ENCODE measurements at places on chromosomes 1 and 21.
A peak's percentile ranks its signal among the peaks of the same experiment; 100 is the strongest.

GRCh38 chr1:81484284-81484683 lies 316.4 kb upstream of the ADGRL2 start:
- H3K36me3 ChIP-seq = no peaks in the 10 kb centered on the region
- H3K4me1 ChIP-seq = no peaks in the 10 kb centered on the region
- no peak for DNase-seq
- H3K27me3 ChIP-seq = no peaks in the 10 kb centered on the region
- no peak overlapping the region for H3K4me3 ChIP-seq

GRCh38 chr1:25944986-25945385 lies 38.8 kb upstream of the STMN1 start:
- H3K4me3 ChIP-seq = no peak overlapping the region
- H3K27me3 ChIP-seq = no peaks in the 10 kb centered on the region
- no peak overlapping the region for H3K27ac ChIP-seq

GRCh38 chr1:109466452-109467300 lies at the start of gene SYPL2:
Gene SYPL2 (plus strand): TSS chr1:109466546. CDS start chr1:109466844, 298 bp downstream.
- no peaks in the 10 kb centered on the region for H3K27me3 ChIP-seq
- peak within 1 kb of the TSS; percentile 50 for H3K4me3 ChIP-seq
- peak within 1 kb of the TSS; percentile 83 for H3K27ac ChIP-seq
- H3K36me3 ChIP-seq = no peaks in the 10 kb centered on the region
- DNase-seq = peak; percentile 71
- H3K4me1 ChIP-seq = no peaks in the 10 kb centered on the region

DNA sequence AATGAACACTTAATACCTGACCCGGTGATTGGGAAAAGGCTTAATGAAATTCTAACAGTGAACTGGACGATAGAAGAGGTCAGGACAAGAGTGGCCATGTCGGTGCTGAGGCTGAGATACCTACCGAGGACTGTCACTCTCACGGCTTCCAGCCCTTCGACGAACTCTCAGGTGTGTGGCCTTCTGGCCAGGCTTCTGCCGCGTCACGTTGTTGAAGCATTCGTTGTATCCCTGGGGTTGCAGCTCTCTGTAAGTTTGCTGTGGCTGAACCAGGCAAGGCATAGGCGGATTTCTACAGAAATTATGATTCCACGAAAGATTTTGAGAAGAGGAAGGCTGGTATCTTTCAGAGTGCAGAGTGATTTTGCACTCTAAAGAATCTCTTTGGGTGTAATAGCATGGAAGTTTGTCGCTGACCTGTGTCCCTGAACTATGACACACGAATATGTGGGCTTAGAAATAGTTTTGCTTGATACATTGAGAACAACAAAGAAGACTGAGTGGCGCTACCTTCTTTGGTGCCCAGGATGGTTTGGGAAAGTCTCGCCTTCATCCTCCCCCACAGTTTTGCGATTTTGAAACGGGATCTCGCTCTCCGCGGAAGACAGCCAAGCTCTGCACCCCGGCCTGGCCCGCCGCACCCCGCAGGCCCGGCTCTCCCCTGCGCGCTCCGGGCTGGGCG lies 403 bp upstream of the EPHX4 start:
- H3K36me3 ChIP-seq = no peaks in the 10 kb centered on the region
- H3K27ac ChIP-seq = no peak overlapping the region
- no peaks in the 10 kb centered on the region for H3K4me1 ChIP-seq
- H3K27me3 ChIP-seq = no peaks in the 10 kb centered on the region
- H3K4me3 ChIP-seq = no peak overlapping the region
- no peak for DNase-seq

DNA sequence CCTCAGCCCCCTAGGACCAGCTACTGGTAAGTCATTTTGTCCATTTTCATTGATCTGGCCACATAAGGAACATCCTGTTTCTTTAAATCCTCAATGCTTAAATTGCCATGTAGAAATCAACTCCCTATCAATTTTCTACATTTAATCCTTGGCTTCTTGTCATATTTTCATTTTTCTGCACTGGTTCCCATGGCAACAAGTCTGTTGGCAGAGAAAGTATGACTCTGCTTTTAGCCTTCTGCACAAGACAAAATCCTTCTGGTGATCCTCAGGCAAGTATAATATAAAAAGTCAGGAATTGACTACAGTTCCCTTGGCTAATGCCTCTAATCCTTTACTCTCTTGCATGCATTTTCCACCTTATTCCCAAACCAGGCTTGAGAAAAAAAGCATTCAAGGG lies 65.0 kb downstream of the LRRC40 start:
- no peak overlapping the region for H3K27ac ChIP-seq
- DNase-seq = no peak
- H3K36me3 ChIP-seq = no peaks in the 10 kb centered on the region
- H3K27me3 ChIP-seq = no peaks in the 10 kb centered on the region

DNA sequence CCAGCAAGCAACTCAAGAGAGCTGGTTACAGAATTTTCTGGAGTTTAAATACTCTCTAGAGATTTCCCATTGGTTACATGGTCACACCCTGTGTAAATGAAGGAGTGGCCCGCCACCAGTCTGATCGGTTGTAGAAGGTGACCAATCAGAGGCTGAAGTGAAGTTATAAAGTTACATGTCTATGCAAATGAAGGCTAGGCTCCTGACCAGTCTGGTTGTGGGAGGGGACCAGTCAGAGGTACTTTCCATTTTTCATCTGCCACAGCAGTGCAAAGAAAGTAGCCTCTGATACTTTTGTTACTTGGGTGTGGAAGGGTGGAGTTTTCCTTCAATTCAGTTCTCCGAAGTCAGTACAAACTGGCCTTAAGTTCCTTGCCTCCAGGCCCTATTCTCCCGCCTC lies 273.7 kb downstream of the BARHL2 start:
- H3K4me1 ChIP-seq = no peaks in the 10 kb centered on the region
- DNase-seq = no peak
- H3K27ac ChIP-seq = no peak overlapping the region
